Stimulated activated CD8-positive, alpha-beta memory T cell treated with anti-CD3 and anti-CD28 coated beads, Interleukin-15, amount 100 ng/mL, for 4 hours (primary cell): ENCODE measurements at places on chromosomes 12 and 14.

DNA sequence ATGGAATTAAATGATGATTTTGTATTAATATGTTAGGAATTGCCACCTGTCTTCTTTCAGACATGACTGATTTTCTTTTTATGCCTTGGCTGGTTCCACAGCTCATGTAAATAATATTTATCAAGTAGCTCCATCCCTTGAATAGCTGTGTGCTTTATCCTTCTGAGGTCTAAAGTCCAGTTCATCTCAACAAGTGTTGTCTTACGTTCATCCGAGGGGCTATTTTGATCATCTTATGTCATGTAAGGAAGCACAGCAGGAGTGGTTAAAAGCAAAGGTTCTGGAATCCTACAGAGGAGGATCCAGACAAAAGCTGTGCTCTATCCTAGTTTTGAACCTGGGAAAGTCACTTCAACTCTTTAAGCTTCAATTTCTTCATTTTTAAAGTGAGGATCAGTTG is 123.7 kb upstream of the ATP2B1 start:
- no peak for DNase-seq

GRCh38 chr12:88693837-88694445 is 113.7 kb upstream of the KITLG start:
- no peak for DNase-seq

GRCh38 chr12:51381226-51382079 is 9.8 kb downstream of the GALNT6 start:
- DNase-seq: no peak

GRCh38 chr14:32710731-32711680 is 227.7 kb upstream of the NPAS3 start:
- no peak for DNase-seq

DNA sequence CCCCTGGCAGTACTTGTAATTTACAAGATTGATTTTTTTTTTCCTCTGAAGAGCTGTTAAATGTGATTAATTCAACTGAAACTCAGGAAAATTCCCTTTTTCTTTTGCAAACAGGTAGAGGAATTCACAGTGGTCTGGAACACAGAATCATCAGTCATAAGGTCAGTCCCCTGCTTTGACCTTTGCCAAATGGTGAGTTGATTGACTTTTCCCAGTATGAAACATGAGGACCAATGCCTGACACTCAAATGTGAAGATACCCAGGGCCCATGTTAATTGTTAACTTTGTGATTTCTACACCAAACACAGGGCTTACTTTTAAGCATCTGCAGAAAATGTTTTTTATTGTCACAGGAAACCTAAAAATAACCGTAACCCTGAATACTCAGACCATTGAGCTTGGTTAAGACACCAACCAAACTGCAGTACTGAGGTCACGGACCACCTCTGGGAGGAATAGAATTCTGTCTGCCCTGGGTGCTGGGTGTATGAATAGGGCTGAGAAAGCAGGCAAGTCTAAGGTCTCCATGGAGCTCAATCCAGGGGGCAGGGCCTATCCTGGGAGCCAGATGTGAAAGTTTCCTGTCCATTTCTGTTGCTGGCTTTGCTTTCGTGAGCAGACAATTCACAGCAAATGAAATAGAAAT is 192.4 kb downstream of the TMX1 start:
- no peak for DNase-seq

DNA sequence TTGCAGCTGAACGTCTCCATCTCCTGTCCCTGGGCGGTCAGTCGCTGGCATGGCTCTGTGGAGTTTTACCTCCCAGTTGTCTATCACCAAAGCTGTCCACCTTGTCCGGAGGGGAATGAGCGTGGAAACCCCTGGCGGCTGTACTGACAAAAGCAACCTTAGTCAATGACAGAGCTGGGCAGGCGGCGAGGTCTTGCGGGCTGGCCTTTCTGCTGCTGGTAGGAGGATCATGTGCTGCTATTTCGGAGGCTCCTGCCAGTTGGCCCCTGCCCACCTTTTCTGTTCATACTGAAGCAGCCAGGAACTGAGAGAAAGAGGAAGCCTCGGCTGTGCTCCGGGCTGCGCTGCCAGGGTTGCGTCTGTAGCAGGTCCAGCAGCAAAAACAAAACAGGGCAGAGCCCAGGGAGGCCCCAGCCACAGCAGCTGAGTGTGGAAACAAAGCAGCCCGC is 57.7 kb downstream of the HMGA2 start:
- DNase-seq: no peak

- DNase-seq: no peak
Measured at GRCh38 chr12:59867689-59868088, 271.9 kb downstream of the SLC16A7 start.

DNA sequence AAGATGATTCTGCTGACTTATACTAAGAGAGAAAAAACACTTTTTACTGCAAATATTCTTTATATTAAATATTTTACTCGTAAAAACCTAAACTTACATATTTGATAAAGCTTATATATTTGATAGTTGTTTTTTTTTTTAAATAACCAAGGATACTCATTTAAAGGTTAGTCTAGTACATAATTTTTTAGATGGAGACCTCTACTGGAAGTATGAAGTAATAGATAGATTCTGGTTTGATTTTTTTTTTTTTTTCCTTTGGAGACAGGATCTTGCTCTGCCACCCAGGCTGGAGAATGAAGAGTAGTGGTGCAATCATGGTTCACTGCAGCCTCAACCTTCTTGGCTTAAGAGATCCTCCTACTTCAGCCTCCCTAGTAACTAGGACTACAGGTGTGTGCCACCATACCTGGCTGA is 16.4 kb downstream of the ARID2 start:
- DNase-seq: no peak

DNA sequence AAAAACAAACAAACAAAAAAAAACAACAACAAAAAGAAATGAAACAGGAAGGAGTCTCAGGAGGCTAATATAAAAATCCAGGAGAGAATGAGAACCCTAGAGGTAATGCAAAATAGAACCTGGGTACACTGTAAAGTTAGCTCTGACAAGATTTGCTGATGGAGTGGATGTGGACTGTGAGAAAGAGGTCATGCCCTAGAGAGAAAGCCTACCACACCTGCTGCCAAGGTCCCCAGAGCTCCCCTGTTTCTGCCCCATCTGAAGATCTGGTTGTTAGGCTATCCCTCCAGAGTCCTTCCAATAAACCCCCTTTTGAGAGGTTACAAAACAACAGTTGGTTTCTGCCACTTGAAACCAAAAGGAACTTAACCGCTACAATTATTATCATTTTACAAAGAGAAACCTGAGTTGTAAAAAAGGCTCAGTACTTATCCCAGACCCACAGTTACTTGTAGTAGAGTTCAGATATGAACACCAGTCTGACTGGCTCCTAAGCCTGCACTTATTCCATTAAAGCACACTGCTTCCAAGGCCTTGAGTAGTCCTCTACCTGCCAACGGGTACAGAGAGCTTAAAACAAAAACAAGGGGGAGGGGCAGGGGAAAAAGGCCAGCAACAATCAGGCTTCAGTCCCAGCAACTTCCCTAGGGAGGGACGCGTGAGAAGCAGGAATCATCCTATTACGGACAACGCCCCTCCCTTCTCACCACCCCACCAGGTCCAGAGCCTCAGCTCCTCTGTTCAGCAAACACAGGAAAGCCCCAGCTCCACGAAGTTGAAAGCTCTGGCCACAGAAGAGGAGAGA is 27.7 kb downstream of the PPP1R13B start:
- DNase-seq: no peak

DNA sequence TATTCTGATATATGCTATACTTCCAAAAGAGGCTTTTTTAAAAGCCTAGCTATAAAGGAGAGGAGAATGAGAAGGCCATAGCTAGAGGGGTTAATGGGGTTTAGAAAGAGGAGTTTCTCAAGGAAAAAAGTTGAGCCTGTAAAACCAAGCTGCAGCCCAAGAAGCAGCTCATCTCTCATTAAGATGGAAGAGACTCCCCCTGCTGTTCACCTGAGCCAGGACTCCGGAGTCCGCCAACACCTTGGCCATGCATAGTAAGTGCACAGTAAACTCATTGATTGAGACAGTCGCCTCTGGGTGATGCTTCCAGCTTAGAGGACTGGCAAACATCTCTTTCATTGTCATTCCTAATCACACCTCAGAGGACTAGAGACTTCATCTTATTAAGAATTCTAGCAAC is 46.2 kb downstream of the ANO2 start:
- DNase-seq: no peak

DNA sequence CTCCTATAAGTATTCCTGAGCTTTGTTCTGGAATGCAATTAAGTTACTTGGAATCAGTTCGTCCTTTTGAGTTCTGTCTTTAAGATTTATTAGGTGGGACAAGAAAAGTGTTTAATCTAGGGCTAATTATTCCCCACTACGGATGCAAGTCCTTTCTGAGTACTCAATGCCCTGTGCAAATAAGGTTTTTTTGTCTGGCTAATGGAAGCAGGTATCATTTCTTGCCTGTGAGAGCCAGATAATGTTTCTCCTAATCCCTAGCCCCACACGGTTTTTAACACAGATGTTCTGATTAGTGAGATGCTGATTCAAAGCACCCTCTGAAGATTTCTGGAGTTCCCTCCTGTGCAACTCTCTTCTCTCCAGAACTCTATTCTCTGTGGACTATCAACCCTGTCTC is 296.6 kb upstream of the PRICKLE1 start:
- DNase-seq: no peak

- no peak for DNase-seq
Measured at GRCh38 chr12:15522574-15523187, 200.4 kb downstream of the PTPRO start.

DNA sequence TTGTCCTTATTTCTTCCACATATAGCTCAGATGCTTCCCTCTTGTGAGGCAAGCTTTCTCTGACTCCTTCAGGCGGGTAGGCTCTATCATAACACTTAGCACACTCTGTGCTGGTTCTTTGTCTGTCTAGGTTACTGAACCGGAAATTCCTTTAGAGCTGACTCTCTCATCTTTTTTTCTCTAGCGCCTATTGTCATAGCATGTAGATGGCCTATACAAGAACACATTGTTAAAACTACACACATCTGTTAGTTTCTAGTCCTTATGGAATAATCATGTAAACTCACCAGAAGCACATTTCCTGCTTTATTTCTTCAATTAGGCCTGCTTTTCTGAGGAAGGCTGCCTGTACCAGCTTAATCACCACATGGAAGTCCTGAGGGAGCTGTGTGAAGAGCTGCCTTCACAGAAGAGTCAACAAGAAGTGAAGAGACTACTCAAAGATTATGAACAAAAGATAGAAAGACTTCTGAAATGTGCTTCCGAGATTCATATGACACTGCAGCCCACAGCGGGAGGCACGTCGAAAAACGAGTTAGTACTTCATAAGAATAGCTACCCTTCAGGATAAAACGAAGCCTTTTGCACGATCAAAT is 143.9 kb downstream of the SYNE2 start:
- no peak for DNase-seq

GRCh38 chr12:50313256-50313931 is 30.1 kb upstream of the LIMA1 start:
- DNase-seq: no peak

- DNase-seq: no peak
Measured at GRCh38 chr12:2680676-2681039, 114.1 kb upstream of the FKBP4 start.

- DNase-seq: no peak
Measured at GRCh38 chr14:30656190-30656632, 34.1 kb downstream of the SCFD1 start.

DNA sequence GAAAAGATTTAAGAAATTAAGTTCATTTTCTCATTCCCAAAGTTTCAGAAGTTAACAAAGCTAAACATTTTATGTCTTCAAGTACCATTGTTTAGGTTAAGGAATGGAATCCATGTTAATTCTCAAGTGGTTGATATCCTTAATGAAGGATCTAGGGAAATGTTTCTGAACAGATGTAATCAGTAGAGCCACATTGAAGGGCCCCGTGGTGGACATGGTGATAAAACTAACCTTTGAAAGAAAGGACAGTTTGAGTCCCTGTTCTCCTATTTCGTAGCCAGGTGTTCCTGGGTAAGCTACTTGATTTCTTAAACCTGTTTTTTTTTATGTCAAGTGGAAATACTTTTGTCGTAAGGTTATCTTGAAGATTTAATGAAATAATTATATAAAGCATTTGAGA is 4.6 kb downstream of the PPM1A start:
- DNase-seq: no peak

DNA sequence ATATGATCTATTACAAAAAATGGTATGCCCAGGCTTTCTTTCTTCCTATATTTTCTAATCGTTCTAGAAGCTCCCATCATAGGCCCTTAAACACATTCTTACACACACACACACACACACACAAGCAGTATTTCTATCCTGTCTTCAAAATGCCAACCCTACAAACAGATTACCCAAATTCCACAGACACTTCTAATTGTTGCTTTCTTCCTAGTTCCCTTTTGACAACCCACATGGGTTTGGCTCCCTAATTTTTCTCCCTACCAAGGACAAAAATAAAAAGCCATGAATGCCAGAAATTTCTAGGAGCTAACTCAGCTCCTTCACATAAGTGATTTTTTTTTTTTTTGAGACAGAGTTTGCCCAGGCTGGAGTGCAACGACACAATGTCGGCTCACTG is 60.3 kb upstream of the NTF3 start:
- DNase-seq: no peak

DNA sequence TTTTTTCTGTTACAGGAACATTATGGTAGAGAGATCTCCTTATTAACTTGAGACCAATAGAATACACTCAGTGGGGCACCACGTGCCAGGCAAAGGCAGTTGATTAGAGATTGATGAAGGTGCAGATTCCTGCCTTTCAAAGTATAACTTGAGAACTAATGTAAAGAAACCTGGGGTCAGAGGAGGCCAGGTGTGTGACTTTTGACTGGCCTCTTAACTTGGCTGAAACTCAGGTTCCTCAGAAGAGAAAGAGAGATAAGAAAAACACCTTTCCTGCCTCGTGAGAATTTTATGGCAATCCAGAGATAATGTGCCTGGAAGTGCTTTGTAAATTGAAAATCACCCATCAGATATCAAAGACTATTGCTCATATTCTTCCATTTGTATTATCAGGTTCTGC is 110.7 kb upstream of the GZMB start:
- DNase-seq: no peak

GRCh38 chr12:103011974-103012763 is 54.7 kb downstream of the ASCL1 start:
- no peak for DNase-seq

GRCh38 chr12:103933237-103933636 is 3.0 kb downstream of the HSP90B1 start:
- no peak for DNase-seq

DNA sequence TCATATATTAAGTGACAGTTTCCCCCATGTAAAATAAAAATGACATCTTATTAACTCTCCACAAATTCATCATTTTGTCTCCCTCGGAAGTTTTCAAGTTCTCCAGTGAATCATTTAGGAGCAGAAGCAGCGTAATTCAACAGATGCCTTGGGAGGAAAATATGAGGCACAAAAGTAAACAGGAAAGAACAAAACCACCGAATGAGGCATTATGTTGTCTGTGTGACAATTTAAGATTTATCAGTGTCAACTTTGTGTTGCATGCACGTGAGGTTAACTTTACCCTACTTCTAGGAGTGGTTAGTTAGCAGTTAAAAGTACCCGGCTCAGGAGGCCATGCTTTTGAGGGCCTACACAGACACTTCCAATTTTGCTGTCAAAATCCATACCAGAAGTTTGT is 258.6 kb downstream of the IPO8 start:
- DNase-seq: no peak

DNA sequence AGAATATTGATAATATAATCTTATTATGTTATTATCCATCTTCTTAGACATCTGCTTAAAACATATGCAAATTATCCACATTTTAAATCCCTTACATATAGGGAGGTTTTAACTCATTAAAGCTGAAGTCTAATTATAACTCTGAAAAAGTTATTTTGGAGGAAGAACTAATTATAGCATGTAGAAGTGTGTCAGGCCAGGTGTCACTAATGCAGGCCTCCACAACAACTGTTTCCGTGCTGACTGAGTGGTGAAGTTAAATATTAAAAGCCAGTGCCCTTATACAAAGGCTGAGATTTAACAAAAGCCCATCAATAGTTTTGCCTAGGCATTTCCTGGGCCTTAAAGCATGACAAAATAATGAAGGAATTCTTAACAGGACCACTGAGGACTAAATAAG is 157.4 kb downstream of the LRRK2 start:
- DNase-seq: no peak
